Left renal pelvis (tissue), 4 donors: ENCODE measurements at places on chromosomes 1 and 21. TPM values are rescaled to one million over a fixed set of nuclear protein-coding genes. Genes with fewer than 3 reads are reported as not detected.

- no peak for DNase-seq
These were observed 19.0 kb downstream of the MORC3 start for GRCh38 chr21:36338975-36339374.

GRCh38 chr1:20167126-20167525 is 18.8 kb upstream of the UBXN10 start:
- DNase-seq, result no peak

- DNase-seq, result no peak
These were observed 77.8 kb upstream of the KAZN start for GRCh38 chr1:14520514-14521163.

DNA sequence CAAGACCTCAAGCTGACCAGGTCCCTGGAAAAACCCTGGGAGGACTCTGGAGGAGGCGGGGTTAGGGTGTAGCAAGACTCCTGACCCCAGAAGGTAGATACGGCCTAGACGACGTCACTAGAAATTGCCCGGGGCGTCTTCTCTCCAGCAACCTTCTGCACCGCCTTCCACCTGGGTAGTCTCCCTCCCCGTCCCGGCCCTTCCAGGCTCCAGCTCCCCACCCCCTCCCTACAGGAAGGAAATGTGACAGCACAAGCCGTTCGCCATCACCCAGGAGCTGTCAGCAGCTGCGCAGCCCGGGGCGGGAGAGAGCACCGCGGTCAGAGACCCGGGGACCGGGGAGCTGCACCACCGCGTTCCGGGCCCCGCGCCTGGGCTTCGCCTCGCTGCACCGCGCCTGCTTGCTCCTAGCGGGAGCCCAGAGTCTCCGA is 20.0 kb downstream of the SERTAD4 start:
- no peak for DNase-seq

GRCh38 chr1:161001525-161001924 is 19.4 kb downstream of the F11R start:
- no peak for DNase-seq

DNA sequence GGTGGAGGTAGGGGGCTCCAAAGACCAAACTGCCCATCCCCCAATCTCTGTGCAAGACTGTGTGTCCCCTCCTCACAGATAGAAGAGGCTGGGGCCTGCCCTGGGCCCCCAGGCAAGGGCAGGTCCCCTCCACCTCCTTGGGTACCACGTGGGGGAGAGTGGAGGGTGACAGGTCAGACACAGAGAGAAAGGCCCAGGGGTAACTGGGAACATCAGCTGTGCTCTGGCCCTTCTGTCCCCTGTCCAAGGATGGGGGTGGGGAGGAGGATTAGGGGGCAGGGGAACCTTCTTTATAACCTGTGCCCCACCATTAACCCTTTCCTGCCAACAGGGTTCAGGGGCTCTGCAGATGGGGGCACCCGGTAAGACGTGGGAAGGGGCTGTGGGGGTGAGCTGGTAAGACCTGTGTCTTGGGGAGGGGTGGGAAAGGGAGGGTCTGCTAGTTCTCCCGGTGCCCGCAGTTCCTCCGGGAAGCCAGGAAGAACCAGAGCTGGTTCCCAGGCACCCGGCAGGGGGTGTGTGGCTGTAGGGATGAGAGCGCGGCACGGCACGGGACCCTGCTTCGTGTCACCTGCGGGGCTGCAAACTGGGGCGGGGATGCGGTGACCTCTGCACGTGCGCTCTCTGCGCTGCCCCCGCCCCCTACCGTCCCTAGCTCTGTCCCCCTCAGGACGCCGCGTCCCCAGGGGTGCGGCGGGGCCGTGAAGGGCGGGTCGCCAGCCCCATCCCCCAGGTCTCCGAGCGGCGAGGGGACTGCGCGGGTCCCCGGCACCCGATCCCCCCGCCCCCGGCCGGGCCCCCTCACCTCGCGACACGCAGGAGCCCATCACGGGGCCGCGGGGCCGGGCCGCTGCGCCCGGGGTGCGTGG is 601 bp downstream of the FAM131C start:
- DNase-seq, result no peak

DNA sequence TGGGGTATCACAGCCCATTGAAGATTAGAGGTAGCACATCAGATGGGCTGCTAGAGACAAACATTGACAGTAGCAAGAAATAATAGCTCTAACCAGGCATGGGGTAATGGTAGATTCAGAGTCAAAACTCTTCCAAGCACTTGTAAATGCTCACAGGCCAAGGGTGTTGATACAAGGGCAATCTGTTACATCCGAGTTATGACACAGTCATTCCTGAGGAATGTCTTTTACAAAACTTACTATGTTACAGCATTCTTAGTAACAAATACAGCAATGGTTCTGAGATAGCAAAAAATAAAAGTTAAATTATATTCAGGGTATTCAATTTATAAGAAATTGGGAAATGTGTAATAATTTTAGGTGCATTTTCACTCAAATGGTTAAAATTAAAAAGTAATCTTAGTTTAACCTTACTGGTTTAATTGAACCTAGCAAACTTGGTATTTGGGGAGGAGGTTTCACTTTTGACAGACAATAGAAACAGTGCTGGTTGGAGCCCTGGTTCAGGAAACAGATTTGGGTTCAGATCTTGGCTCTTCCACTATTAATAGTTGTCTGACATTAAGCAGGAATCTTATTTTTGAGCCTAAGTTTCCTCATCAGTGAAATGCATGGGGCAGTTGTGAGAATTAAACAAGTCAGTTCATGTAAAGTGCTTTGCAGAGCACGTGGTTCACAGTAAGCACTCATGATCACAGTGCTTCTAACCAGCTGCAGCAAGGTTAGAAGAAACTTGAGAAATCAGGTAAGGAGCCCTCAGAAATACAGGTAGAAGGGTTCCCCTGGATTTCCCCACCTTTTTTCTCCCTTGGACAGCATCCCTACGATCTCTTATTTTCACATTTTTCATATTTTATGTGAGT is 4.4 kb downstream of the ST3GAL3 start:
- no peak for DNase-seq

The OR2L3 gene
- polyA plus RNA-seq, result not detected

GRCh38 chr1:1883092-1883873 is 7.6 kb downstream of the GNB1 start:
- DNase-seq, result no peak
